ENCODE measurements at places on chromosomes 3 and 15.

GRCh38 chr3:17772556-17772955 is 30.1 kb upstream of the TBC1D5 start:
- no peak for DNase-seq

GRCh38 chr15:62722237-62722636 is 320.3 kb upstream of the TPM1 start:
- DNase-seq = no peak

- DNase-seq = no peak
These were observed 54.8 kb upstream of the LARS2 start for GRCh38 chr3:45333549-45333948.

GRCh38 chr15:26724381-26725150 is 48.3 kb downstream of the GABRB3 start:
- DNase-seq = no peak

DNA sequence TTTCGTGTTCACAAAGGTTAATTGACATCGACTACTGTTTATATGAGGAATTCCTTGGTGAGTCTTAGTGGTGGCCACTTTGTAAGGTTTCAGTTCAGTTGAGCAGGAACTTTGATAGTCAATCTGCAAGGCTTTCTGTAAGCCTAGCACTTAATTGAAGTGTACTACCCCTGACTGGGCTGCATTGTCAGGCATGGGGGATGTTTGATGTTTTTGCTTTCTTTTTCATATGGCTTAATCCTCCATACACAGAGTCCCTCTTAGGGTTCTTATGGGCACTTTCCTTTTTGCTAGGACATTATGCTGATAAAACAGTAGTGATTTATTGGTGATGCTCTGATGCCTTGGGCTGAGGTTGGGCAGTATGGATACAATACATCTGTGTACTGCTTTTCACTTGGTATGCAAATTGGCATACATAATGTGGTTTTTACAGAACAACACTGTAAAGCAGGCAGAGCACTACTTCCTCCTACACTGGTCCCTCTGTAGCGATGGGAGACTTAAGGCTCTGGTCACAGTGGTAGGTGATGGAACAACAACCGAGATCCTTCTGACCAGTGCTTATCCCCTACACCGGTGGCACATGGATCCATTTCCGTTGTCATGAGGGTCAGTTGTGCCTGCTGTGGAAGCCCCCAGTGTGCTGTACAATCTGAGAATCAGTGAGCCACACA is 261.0 kb downstream of the MFSD1 start:
- no peak for DNase-seq

Measured in nephron progenitor cell (in vitro differentiated cells).